Left kidney (tissue), 8 donors: ENCODE measurements at places on chromosomes 11 and 22. TPM values are rescaled to one million over a fixed set of nuclear protein-coding genes. Genes with fewer than 3 reads are reported as not detected.

- no peak for DNase-seq
These were observed 174.3 kb upstream of the FAT3 start for GRCh38 chr11:92050305-92050704.

DNA sequence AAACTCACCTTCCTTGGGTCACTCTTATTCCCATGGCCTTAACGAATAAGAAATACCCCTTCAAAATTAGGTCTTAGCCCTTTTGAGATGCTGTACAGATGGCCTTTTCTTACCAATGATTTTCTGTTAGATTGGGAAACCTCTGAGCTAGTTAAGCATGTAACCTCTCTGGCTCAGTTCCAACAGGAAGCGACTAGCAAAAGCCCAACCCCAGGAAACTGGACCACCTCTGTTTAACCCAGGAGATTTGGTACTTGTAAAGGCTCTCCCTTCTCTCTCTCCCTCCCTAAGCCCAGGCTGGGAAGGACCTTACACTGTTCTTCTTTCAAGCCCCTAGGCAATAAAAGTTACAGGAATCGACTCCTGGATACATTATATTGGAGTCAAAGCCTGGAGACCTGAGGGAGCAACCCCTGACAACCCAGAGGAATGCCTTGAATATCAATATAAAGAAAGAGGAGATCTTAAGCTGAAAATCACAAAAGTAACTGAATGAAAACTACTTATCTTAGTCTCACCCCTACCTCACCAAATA, 11.7 kb downstream of the APIP start:
- DNase-seq: no peak

DNA sequence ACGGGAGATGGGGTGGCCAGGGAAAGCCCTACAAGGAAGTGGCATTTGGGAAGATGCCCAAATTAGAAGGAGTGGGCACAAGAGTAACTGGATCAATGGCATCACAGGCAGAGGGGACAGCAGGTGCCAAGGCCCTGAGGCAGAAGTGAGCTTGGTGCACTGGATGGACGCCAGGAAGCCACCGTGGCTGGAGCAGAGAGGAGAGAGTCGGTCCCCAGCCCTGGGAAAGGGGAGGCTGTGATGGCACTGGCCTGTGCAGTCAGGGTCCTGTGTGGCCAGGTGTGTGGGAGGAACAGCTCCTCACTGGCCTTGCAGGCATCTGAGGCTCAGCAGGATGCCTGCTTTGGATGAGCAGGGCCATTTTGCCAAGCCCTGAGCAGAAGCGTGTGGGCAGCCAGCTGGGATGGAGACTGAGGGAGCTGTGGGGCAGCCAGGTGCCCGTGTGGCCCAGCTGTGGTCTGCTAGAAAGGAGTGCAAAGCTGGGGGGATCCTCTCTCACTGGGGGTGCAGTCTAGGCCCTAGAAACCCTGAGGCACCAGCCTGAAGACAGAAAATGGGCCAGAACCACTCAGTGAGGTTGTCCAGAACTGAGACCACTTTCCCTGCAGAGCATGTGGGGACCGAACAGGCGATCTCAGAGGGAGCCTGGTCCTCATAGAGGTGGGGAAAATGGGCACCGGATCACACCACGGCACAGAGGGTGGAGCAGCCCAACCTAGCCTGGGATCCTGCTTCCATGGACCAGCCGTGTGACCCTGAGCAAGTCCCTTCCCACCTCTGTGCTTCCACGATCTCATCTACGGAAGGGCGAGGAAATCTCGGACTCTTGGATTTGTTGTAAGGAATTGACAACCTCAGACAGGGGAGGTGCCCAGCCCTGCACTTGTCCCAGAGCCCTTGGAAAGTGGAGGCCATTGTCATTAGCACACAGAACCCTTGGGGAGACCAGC, 78.6 kb upstream of the RTL6 start:
- no peak for DNase-seq

DNA sequence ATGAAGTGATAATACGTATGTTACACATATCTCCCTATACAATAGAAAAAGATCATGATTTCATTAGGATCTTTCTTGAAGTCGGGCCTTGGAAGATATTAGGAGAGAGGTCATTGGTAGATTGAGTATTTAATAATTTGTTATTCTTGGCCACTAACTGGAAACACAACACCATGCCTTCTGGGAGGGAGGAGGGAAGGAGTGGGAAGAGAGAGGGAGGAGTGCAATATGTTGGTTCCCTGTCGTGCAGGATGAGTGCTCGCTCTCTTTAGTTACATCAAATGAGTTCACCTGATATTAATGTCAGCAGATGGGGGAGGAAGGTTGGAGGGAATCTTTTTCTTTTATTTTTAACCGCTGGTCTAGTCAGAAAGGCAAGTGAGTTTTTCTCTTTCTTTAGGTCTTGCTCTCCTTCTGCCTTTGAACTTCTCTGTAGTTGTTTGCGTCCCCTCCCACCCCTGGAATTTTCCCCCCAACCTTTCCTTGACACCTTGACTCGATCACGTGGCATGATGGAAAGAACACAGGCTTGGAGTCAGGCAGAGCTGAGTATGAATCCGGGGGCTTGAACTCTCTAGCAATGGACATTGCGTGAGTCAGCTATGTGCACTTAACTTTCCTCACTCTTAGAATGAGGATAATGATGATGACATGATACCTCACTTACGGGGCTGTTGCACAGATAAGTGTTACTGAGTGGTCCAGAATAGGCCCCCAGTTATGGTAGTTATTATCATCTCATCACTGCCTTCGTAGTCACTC, 6.2 kb downstream of the ADAMTS15 start:
- no peak for DNase-seq

DNA sequence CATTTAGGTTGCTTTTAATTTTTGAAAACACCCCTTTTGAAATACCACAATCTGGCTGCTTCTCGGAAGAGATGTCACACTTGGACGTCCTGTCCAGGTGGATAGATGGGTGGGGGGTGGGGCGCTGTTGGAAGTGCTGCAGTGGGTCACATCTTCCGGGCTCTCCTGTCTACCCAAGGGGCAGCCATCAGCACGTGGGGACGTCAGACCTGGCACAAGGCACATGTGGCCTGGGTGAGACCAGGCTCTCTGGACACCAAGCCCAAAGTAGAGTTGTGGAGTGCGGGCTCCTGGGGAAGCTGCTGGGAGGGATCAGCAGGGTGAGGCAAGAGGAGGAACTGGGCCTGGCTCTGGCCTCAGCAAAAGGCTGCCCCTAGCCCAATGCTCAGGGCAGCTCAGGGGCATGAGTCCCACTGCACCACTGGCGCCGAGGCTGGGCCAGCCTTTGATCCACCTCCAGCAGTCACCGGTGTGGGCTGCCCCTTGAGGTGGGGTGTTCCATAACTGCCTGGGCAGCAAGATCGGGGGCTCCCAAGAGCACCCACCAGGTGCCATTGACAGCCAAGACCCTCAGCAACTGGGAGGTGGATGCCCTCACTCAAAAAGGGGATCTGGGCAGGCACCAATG, 68.6 kb upstream of the CCND1 start:
- DNase-seq: no peak

- DNase-seq: no peak
These were observed 142.1 kb downstream of the TRPC6 start for GRCh38 chr11:101441747-101442146.

- DNase-seq: no peak
These were observed 16.3 kb downstream of the GRAP2 start for GRCh38 chr22:39917197-39917643.

DNA sequence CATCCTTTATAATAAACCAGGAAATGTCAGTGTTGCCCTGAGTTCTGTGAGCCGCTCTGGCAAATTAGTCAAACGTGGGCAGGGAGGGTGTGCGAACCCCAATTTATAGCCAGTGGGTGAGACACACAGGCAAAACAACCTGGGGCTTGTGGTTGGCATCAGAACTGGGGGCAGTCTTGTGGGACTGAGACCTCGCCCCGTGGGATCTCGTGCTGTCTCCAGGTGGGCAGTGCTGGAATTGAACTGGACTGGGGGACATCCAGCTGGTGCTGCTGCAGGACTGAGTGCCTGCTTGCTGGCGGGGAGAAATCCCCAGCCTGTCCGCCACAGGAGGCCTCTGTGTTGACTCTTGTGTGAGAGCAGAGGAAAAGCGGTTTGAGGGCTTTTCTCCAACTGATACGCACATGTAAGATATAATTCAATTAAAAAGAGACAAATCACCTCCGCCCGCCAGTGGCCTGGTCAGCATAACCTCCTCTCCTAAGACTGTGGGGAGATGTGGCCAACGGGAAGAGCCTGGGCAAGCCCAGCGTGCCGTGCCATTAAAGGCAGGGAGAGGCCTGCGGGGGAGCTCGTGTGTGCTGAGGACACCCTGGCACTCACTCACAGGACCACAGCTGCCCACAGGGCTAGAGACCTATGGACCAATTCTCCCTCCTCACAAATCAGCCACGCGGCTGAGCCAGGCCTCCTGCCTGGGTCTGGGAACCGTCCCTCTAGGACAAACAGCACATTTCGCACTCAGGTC, 18.4 kb downstream of the SULT4A1 start:
- no peak for DNase-seq

- DNase-seq: no peak
These were observed 61.5 kb downstream of the ATG16L2 start for GRCh38 chr11:72875736-72876135.

GRCh38 chr11:123122341-123122740, 60.4 kb upstream of the HSPA8 start:
- DNase-seq: no peak

GRCh38 chr11:95266751-95267374, 35.9 kb upstream of the SESN3 start:
- no peak for DNase-seq

DNA sequence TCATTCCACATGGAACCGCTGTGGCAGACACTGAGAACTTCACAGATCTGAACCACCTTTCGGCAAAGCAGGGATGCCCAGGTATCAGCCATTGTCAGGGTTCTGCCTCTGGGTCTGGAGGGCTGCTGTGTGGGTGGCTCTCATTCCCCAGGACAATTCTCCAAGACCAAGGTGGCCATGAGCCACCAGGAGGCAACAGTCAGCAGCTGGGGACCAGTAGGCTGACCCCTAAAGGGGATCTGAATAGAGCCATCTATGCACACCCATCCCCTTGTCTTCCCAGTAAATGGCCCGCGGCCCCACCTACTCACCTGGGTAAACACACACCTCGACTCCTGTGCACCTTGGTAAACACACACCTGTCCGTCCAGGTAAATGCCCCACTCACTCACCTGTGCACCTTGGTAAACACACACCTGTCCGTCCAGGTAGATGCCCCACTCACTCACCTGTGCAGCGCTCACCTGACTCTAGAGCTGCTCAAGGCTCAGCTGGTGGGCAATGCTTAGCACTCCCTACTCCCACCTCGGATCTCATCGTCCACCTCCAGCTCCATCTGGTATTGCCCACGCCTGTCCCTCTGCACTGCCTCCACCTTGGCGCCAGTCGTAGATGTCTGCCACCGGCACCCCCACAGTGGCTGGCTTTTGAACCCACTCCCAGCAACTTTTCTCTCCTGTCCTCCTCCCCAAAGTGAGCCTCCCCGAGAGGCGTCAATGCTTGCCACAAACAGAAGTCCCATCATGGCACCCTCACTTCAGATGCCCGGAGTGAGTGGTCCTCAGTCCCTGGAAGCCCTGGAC, 10.2 kb downstream of the SLC25A1 start:
- no peak for DNase-seq

DNA sequence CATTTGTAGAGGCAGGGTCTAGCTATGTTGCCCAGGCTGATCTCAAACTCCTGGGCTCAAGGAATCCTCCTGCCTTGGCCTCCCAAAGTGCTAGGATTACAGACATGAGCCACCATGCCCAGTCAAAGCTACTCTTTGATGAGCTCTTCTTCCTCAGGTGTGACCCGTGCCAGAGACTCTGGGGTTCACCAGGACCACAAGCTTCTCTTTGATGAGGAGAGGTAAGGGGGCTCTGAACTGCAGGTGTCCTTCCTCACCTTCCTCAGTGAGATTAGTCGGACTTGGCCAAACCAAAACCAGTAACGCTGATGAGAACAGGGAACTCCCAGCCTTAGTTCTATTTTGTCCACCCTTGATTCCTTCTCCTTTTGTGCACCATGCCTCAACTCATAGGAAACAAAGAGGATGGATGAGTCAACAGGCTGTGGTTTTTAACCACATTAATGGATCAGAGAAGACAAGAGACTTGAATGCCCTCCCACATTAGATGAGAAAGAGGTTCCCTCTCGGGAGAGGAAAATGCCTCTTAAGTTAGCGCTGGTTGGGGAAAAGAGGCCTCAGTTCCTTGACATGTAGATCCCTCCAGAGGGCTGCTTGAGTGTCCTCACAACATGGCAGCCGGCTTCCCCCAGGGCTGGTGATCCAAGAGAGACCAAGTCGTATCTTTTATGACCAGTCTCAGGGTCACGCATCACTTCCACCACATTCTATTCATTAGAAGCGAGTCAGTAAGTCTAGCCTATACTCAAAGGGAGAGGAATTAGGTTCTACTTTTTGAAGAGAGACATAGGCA, 25.7 kb upstream of the CTR9 start:
- no peak for DNase-seq

DNA sequence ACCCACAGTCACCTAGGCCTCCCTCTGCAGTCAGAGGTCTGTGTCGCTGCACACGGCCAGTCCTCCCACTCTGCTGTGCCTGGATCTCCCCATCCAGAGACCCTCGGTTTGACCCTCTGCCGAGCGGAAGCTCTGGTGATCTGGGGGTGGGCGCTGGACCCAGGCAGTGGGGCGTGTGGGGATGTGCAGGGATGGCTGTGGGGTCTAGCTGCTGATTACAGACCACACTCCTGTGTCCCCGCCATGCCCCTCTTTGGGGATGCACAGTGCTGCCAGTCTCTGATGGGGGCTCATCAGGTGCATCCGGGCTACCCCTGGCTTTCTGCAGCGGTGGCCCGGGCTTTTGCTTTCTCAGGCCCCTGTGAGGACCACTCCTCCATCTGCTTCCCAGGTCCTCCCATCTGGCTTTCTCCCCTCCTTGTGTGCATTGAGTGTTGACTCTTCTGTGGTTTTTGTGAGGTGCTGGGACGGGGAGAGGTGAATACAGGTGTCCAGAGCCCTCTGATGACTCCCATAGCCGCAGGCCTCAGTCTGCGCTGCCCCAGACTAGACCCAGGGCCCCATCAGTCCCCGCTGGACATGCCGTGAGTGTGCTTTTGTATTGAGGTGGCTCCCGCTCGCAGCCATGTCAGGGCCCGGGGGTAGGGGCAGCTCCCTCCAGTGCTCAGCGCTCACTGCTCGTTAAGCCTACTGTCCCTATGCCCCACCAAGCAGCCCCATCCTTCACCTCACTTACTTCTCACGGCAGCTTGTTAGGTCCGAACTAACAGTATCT, 251.6 kb downstream of the TBC1D22A start:
- no peak for DNase-seq

- no peak for DNase-seq
These were observed 11.6 kb downstream of the TANGO2 start for GRCh38 chr22:20032407-20032991.

Gene KRTAP5-10
- 0.53 TPM for polyA plus RNA-seq

Gene NXPE1
- polyA plus RNA-seq: 0.10 TPM

Gene MYBPC3
- 0.13 TPM for polyA plus RNA-seq

Gene RHOD
- polyA plus RNA-seq: 8.0 TPM

Gene MPEG1
- polyA plus RNA-seq: 6.8 TPM

Gene UBASH3B
- polyA plus RNA-seq: 8.5 TPM

Gene MS4A3
- 0.52 TPM for polyA plus RNA-seq
